ENCODE measurements at places on chromosomes 2 and 18.
A peak's percentile ranks its signal among the peaks of the same experiment; 100 is the strongest.

DNA sequence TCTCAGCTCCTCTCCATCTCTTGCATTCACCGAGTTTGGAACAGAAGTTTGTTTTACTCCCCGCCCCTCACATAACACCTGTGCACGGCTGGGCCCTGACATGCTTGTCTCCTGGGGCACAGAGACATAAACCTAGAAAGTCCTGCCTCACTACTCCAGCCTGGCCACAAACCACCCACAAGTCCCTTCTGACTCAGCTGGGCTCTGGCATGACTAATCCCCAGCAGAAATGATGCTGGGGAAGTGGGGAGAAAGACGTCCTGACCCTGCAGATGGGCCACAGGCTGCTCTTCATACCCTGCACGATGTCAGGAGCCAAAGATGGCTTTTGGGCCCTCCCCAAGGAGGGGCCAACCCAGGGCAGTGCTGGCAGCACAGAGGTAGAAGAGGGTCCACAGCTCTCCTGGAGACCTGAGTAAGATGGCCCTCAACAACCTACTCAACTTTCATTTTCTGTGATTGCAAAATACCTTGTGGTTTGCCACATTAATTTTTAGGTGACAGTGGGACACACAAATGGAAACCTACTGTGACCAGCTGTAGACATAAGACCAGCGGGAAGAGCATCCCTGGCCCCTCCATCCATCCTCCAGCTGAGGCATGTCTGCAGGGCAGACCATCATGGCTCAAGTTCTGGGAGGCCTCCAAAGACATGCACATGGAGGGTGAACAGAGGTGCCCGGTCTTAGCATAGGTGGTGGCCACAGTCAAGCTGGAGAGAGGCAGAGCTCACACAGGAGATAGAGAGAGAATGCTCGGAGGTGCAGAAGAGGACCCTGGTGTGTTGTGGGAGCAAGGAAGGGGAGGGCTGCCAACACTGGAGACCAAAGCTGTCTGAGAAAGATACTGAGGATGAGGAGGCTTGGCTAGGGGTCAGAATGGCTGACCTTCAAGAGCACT is 40.0 kb downstream of the DNMT3A start:
- peak; percentile 58 for DNase-seq

DNA sequence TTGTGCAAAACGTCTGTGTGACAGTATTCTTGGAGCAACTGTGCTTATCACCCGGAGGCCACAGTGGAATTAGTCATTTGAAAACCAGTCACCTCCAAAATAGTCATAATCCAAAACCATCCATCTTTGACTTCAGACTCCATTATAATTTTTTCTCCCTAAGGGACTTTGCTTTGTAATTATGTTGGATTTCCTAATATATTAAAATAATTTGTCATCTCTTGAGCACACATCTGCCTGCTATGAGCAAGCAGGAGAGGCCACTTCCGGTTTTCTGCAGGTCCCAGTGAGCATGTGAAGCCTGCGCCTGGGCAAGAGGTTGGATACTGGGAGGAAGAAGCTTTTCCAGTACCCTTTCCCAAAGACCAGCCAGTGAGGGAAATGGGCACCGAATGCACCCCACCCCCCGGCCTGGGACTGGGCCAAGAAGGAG is 57.7 kb downstream of the ODC1 start:
- DNase-seq: no peak

- no peak for DNase-seq
Observed at GRCh38 chr2:143819764-143820163, 690.5 kb downstream of the ARHGAP15 start.

GRCh38 chr2:124476291-124476690 is 451.2 kb downstream of the CNTNAP5 start:
- DNase-seq: no peak

- no peak for DNase-seq
Observed at GRCh38 chr18:67463829-67464228, 52.7 kb downstream of the DSEL start.

DNA sequence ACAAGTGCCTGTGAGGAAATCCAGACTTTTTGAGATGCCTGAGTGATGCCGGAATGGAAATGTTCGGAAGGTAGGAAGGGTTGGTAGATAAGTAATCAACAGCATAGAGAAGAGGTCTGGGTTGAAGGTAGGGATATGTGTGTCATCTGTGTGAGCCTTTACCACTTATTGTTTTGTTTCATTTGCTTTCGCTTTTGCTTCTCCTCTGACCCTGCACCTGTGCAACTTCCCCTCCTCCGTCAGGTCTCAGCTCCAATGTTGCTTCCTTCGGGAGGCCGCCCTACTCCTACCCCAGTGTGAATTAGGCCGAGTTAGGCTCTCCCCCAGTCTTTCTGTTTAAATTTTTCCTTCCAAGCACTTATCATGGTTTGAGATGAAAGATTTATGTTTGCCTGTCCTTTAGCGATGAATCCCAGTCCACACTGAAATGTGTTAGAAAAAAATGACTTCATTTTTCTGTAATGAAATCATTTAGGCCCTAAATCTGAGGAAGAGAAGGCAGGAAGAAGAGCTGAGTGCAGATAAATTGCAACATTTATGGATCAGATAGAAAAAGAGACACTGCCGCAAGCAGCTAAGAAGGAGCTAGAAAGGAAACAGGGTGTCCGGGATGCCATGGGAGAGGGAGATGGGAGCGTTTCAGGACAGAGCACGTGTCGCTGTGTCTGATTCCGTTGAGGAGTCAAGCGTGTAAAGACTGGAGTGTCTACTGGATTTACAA is 139.6 kb upstream of the PELI1 start:
- no peak for DNase-seq

DNA sequence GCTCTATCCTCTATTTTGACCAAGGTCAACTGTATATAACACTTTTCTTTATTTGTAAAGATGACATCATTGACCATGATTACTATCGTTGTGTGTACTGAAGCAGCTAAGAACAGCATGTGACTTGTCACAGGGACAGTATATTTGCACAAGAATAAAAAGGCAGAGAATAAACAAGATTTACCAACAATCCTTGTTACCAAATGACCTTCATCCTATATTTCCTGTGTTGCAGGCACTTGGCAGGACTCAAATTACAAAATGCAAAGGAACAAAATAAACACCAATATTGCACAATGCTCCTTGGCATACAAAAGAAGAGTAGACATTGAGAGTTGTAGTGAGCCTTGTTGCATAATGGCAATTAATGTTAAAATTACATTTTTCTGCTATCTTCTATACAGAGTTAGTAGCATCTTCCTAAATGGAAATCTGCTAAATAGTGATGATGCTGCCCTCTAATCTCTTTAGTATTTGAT is 61.8 kb downstream of the RFTN2 start:
- no peak for DNase-seq

GRCh38 chr18:55513161-55513560 is 74.8 kb downstream of the TCF4 start:
- no peak for DNase-seq

DNA sequence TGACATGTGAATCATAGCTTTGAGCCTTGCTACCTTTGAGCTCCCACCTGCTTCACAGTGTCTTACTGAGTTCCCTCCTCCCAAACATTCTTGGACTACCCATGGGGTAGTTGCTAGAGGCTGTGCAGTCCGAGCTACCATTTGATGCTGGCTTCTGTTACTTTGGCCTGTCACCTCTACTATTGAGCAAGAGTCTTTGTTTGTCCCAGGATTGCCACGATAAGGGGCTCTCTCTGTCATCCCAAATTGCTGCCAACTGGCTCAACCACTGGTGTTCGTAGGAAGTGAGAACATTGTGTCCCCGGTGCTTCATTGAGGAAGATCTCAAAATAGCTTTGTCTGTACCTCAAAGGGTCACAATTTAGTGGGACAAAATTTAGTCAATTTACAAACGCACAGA is 59.1 kb upstream of the PAX8 start:
- DNase-seq: no peak

DNA sequence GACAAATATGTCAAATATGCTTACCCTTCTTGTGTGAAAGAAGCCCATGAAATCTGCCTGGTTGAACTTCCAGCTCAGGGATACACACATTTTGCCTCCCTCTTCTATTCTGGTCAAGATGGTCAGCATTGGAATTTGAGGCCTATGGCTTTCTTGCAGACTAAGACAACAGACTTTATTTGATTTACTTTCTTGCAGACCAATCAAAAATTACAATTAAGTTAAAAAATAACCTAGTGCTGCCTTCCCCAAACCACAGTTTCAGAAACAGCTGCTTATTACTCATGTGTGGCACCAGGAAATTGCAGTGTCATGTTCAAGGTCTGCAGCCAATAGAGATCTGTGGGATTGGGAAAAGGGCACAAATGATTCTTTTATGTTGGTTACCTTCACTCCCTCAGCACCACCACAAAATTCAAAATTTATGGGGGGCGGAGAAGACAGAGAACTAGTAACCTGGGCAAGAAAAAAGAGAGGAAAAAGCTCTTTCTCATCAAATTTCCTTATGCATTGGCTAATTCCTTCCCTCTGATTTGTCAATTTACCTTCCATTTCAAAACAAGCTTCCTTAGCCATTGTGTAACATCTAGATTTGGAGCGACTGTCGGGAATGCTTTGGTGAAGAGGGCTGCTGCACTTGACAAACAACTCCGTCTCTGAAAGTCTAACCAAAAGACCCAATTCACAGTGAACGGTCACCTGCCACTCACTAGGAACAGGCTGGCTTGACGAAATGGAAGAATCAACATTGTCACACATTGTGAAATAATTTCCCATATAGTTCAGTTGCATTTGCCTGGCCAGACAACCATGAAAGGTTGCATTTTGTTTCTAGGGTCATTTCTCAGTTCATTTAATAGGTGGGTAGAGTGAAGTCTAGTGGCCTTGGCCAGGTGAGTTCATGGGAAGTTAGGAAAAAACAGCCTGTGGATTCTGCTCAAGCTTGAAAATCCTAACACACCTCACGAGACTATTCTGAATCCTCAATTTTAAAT is 100.4 kb upstream of the FZD5 start:
- DNase-seq: no peak

- DNase-seq: no peak
Observed at GRCh38 chr18:37299471-37300304, 265.9 kb downstream of the CELF4 start.

GRCh38 chr2:126699018-126699417 is 43.1 kb downstream of the GYPC start:
- no peak for DNase-seq

GRCh38 chr2:163703386-163703785 is 32.4 kb downstream of the FIGN start:
- DNase-seq: no peak

- DNase-seq: no peak
Observed at GRCh38 chr2:12391116-12391515, 325.6 kb upstream of the TRIB2 start.

Data from activated T-cell treated with anti-CD3 and anti-CD28 coated beads for 4 hours (primary cell).